ENCODE measurements at places on chromosomes 16 and 17. TPM values are rescaled to one million over a fixed set of nuclear protein-coding genes. Genes with fewer than 3 reads are reported as not detected.

DNA sequence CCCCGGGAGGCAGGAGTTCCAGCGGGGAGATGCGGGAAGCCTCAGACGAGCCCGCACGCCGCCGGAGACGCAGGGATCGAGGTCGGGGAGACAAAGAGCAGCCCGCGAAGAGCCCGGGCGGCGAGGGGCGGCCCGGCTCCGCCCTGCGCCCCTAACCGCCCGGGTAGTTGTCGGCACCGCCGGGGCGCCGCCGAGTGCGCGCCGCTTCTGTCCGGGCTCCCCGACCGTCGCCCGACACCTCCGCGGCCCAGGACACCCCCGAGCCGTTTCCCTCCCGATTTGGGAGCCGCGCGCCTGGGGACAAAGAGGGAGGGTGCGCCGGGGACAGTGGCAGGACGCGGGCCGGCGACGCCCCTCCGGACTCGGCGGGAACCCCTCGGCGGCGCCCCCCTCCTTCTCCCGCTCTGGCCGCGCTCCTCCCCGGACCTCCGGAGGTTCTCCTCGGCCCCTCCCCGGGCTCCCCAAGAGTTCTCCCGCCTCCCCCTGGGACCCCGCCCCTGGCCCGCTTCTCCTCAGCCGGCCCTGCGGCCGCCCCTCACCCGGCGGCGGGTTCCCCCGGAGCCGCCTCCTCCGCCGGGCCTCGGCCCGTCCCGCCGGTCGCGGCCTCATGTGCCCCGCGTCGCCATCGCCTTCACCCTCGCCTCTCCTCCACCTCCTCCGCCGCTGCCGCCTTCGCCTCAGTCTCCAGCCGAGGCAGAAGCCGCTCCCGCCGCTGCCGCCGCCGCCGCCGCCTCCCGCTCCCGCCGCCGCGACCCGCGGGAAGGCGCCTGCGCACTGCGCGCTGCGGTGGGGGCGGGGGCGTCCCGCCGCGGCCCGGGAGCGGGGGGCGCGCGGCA is at the start of gene GJC1:
Gene GJC1 (minus strand): TSS at position 765 of the 836 bp plus-strand sequence. CDS start 24,470 bp downstream, outside the sequence.
- DNase-seq: peak; percentile 7
- peak within 1 kb of the TSS; percentile 57 for H3K27ac ChIP-seq
- H3K4me1 ChIP-seq: peaks cover 9% of the 10 kb centered on the region

GRCh38 chr16:78642621-78643285 is 543.3 kb downstream of the WWOX start:
- no peaks in the 10 kb centered on the region for H3K36me3 ChIP-seq
- no peak overlapping the region for H3K27ac ChIP-seq
- no peaks in the 10 kb centered on the region for H3K27me3 ChIP-seq
- no peaks in the 10 kb centered on the region for H3K4me1 ChIP-seq
- no peak for DNase-seq

- H3K27ac ChIP-seq: no peak overlapping the region
- DNase-seq: no peak
- no peak overlapping the region for H3K4me3 ChIP-seq
- no peaks in the 10 kb centered on the region for H3K27me3 ChIP-seq
These were observed 214.0 kb upstream of the CDH13 start for GRCh38 chr16:82412770-82413169.

DNA sequence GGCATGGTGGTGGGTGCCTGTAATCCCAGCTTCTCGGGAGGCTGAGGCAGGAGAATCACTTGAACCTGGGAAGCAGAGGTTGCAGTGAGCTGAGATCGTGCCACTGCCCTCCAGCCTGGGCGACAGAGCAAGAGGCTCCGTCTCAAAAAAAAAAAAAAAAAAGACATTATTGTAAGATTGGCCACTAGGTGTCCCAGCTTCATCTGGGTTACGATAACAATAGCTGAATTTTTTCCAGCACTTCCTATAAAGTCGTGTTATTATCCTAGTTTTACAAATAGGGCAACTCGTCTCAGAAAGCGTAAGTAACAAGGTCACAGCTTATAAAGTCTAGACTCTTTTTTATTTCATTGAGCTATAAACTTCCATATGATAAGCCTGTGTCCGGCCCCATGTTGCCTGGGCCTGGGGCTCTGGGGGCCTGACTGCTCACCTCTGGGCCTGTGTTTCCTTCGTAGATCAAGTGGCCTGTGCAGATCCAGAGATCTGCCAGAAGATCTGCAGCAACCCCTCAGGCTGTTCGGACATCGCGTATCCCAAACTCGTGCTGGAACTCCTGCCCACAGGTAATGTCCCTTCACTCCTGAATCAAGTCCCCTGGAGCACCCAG is 60.5 kb downstream of the SLC5A11 start:
- H3K36me3 ChIP-seq: no peaks in the 10 kb centered on the region
- H3K27me3 ChIP-seq: no peaks in the 10 kb centered on the region
- DNase-seq: no peak
- H3K27ac ChIP-seq: no peak overlapping the region

GRCh38 chr16:56382901-56383355 is 42.4 kb downstream of the AMFR start:
- H3K27ac ChIP-seq: no peak overlapping the region
- DNase-seq: no peak
- no peaks in the 10 kb centered on the region for H3K27me3 ChIP-seq
- no peak overlapping the region for H3K4me3 ChIP-seq
- no peaks in the 10 kb centered on the region for H3K4me1 ChIP-seq

DNA sequence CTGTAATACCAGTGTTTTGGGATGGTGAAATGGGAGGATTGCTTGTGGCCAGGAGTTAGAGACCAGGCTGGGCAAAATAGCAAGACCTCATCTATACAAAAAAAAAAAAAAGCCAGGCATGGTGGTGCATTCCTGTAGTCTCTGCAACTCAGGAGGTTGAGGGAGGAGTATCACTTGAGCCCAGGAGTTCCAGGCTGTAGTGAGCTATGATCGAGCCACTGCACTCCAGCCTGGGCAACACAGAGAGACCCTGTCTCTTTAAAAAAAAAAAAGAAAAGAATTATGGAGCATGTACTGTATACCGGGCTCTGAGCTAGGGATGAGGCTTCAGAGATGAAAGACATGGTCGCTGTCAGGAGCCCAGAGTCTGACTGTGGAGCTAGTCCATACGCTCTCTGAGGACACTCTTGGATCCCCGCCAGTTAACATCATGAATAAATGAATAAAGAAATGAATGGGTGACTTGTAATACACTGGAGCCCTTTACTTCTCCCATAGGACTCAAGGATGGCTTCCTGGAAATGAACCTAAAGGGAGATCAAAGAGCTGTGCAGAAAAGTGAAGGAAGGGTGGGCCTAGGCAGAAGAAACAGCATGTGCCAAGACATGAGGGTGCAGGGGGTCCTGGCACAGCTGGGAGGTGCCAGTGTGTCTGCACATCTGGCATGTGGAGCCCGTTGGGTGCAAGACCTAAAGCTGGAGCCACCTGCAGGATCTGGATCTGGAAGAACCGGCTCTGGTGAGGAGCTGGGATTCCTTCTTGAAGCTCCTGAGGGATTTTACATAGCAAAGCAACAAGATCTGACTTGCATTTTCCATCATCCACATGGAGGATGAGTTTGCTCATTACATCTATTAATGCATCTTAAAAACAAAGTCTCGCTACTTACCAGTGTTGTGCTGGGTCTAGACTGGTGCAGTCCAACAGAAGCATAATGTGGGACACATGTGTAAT is 120.4 kb downstream of the IRX3 start:
- no peaks in the 10 kb centered on the region for H3K36me3 ChIP-seq
- no peak overlapping the region for H3K4me3 ChIP-seq
- H3K27ac ChIP-seq: no peak overlapping the region
- H3K4me1 ChIP-seq: no peaks in the 10 kb centered on the region
- DNase-seq: no peak
- H3K27me3 ChIP-seq: no peaks in the 10 kb centered on the region

- H3K4me1 ChIP-seq: peaks cover 40% of the 10 kb centered on the region
- H3K4me3 ChIP-seq: no peak overlapping the region
- H3K27ac ChIP-seq: no peak overlapping the region
- no peaks in the 10 kb centered on the region for H3K36me3 ChIP-seq
- no peaks in the 10 kb centered on the region for H3K27me3 ChIP-seq
These were observed 220.8 kb upstream of the TNRC6C start for GRCh38 chr17:77737442-77738265.

DNA sequence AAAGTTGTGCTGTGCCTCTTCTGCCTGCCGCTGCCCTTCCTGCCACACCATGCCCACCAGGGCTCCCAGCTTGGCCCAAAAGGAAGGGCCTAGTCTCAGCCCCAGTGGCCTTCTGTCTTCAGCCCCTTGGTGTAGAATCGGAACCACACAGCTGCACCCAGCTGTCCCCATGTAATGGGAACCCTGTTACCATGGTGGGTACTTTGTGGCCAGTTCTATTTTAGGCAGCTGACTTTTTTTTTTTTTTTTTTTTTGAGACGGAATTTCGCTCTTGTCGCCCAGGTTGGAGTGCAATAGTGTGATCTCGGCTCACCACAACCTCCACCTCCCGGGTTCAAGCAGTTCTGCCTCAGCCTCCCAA is 163.3 kb upstream of the GSE1 start:
- H3K27me3 ChIP-seq: no peaks in the 10 kb centered on the region
- H3K4me1 ChIP-seq: peaks cover 28% of the 10 kb centered on the region
- no peak for DNase-seq
- no peak overlapping the region for H3K27ac ChIP-seq

DNA sequence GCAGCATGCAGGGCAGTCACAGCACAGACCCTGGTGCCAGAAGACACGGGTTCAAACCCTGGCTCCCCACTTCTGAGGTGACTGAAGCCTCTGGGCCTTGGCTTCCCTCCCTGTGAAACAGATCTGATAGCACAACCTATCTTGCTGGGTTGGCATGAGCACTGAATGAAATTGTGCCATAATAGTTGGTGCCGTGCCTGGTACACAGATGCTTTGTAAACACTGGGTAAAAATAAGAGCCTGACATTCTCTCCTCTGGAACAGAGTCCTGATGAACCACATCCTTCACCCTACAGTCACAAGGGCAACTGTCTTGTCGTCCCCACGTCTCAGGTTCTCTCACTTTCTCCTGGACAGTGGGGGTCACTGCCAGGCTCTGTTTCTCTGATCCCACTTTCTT is 35.7 kb downstream of the NOS2 start:
- no peaks in the 10 kb centered on the region for H3K27me3 ChIP-seq
- no peak overlapping the region for H3K4me3 ChIP-seq
- no peak overlapping the region for H3K27ac ChIP-seq
- no peak for DNase-seq

DNA sequence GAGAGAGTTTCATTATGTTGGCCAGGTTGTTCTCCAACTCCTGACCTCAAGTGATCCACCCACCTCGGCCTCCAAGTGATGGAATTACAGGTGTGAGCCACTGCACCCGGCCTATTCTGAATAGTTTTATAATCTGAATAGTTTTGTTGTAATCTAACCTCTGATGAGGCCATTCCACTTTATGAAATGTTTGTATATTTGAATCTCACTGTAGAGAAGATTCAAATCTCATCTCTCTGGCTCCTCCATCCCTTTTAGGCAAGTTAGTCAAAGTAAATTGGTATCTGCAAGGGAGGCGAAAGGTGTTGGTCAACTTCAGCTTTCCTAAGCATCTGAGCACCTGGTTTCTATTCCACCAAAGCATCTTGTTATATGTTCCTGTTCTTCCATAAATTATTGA is 131.2 kb downstream of the BRIP1 start:
- H3K27me3 ChIP-seq: no peaks in the 10 kb centered on the region
- no peak overlapping the region for H3K27ac ChIP-seq
- no peaks in the 10 kb centered on the region for H3K36me3 ChIP-seq
- DNase-seq: no peak

DNA sequence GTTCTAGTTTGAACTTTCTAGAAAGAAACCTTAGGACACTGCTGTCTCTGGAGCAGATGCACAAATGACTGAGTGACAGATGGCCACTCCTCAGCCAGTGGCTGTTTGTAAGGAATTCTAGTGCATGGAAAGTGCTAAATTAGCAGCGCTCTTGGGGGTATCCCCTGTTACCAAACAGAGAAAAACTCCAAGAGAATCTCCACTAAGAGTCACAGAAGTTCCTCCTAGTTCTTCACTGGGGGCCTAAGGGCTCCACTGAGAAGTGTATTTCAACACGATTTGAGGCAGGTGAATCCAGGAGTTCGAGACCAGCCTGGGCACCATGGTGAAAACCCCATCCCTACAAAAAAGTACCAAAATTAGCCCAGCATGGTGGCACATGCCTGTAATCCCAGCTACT is 18.1 kb upstream of the IRF8 start:
- no peak for DNase-seq
- H3K36me3 ChIP-seq: no peaks in the 10 kb centered on the region
- H3K4me1 ChIP-seq: no peaks in the 10 kb centered on the region
- H3K27me3 ChIP-seq: no peaks in the 10 kb centered on the region

DNA sequence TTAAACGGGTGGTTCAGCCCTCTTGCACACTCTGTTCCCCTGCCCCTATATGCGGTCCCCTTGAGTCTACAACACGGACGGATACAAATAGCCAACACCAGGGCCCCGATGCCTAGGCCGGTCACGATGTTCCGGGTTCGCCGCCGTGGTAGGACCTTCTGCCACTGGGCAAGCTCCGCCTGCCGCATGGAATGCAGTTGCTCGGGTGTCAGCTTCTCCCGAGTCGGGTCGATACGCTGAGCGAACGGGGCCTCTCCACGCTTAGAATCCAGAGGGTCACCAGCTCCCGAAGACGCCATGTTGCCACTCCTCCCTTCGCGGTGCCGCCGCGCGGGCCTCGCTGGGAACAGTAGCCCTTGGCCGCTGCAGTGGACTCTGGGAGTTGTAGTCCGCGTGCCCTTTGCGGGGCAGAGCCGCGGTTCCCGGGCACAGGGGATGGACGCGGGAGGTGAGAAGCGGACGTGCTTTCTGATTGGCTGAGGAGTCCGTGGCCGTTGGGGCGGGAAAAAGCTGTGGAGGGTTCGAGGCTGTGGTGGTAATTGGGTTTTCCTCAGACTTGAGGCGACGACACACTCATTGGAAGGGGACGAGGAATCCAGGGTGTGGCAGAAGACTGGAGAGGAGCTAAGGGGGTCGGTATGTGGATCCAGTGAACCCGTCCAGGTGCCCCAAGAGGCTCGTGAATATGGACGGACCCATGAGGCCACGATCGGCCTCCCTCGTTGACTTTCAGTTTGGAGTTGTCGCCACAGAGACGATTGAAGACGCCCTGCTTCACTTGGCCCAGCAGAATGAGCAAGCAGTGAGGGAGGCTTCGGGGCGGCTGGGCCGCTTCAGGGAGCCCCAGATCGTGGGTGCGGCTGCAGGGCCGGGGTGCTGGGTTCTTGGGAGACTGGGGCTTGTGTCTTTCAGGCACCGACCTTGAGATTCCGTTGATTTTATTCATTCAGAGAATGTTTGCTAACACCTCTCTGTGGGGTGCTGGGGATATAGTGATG is at the start of the genes CNTD1 and COA3:
Gene CNTD1 (plus strand): TSS at position 479 of the 998 bp plus-strand sequence. CDS start 207 bp downstream, at position 686.
Gene COA3 (minus strand): TSS at position 322 of the 998 bp plus-strand sequence. CDS start 23 bp downstream, at position 299.
- H3K4me3 ChIP-seq: peak within 1 kb of the TSS; percentile 51
- H3K36me3 ChIP-seq: no peaks in the 10 kb centered on the region
- peak; percentile 77 for DNase-seq
- no peaks in the 10 kb centered on the region for H3K27me3 ChIP-seq

DNA sequence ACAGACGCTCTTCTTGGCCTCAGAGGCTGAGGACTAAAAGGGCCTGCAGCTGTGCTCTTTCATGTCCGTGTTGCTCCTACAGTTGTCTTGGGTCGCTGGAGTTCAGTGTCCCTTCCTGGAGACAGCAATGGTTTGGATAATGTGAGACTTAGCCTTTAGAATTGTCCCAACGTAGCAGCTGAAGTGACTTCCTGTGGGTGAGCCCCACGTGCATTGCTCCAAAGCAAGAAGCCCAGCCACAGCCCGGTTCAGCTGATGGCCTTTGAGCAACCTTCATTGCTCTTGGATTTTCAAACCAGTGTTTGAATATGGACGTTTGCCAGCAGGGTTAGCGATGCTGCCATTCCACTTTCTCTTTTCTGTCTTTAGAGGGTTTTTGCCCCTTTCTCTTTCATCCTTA is 19.7 kb downstream of the TMEM11 start:
- peak; percentile 54 for DNase-seq
- H3K36me3 ChIP-seq: no peaks in the 10 kb centered on the region
- no peak overlapping the region for H3K4me3 ChIP-seq
- H3K4me1 ChIP-seq: peaks cover 32% of the 10 kb centered on the region

Gene CIITA
- total RNA-seq: 8.6 TPM

Gene SEZ6L2
- total RNA-seq: 0.33 TPM

Gene CCDC200
- total RNA-seq: not detected

Gene NSRP1
- total RNA-seq: 21.3 TPM

Gene CHST5
- 0.50 TPM for total RNA-seq

Gene CYB5B
- total RNA-seq: 40.4 TPM

Measured in thyroid gland (tissue), 4 donors.